ENCODE measurements at places on chromosomes 11 and 22.

- no peak for DNase-seq
Measured at GRCh38 chr11:130137999-130138398, 21.6 kb upstream of the ST14 start.

- no peak for DNase-seq
Measured at GRCh38 chr11:65532388-65533064, 7.6 kb downstream of the SCYL1 start.

DNA sequence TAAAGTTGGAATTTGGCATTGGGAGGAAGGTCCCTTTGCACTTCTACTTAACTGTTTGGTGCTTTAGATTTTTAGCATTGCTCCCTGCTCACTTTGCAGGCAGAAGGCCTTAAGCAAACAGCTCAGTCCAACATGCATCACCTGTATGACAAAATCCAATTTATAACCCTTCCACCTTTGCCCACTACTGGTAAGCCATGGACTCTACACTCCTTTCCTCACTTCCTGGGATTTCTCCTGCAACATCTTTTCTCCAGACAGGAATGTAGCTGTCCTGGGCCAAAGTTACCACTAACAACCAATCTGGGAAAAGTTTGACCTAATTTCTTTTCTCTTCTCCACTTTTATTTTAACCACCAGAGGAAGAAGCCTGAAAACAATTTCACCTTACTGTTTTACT, 1.8 kb upstream of the OR2D2 start:
- no peak for DNase-seq

GRCh38 chr11:10506008-10506370, 35.0 kb downstream of the RNF141 start:
- DNase-seq, result peak; percentile 51

- DNase-seq, result no peak
Measured at GRCh38 chr11:7538466-7539454, 25.0 kb downstream of the PPFIBP2 start.

DNA sequence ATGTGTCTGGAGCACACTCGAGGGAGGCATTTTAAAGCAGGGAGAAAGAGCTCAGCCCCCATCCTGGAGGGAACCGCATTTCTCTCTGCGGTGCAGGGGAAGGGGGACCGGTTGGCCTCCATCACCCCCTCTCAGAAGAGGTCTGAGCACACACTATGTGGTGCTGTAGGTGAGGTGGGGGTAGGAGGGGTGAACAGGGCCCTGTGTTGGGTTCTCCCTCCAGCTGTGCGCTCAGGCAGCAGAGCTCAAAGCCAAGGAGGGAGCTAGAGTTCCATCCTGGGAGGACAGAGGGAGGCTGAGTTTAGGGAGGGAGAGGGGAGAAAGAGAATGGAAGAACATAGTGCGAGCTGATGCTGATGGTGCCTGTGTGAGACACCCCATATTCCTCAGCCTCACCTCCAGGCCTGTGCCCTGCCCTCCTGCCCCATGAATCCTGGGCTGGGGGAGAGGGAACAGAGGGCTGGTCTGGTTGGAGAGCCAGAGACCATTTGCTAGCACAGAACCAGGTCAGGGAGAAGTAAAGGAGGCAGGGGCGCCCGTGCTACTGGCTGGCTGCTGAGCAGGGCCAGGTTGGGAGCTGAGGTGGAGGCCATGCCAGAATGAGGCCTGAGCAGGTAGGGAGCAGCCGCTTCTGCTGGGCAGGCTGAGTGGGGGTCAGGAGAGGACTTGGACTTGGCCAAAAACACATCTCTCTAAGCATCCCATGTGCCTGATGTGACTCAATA, 43.7 kb downstream of the ALX4 start:
- no peak for DNase-seq

DNA sequence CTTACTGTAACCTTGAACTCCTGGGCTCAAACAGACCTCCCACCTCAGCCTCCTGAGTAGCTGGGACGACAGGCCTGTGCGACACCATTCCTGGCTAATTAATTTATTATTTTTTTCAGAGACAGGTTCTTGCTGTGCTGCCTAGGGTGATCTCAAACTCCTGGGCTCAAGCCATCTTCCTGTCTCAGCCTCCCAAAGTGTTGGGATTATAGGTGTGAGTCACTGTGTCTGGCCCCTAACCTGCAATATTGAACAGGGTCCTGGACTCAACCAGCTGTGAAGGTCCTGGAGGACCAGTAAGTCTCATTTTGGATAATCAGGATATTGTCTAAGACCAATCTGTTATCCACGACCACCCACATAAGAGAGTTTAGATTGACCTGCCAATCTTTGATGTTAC, 15.2 kb downstream of the CCDC134 start:
- DNase-seq, result no peak

DNA sequence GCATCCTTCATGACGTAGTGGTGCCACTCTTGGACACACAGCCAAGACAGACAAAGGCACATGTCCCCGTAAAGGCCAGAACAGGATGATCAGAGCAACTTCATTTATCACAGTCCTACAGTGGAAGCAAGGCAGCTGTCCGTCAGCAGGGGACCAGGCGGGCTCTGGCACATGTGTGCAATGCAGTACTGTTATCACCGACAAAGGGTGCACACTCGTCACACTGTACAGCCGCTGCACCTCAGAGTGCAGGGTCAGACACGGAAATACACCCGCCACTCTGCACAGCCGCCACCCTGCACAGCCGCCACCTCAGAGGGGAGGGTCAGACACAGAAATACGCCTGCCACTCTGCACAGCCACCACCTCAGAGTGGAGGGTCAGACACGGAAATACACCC, 13.4 kb upstream of the IL17REL start:
- DNase-seq, result no peak

- DNase-seq, result no peak
Measured at GRCh38 chr11:69376155-69377028, 82.4 kb downstream of the MYEOV start.

DNA sequence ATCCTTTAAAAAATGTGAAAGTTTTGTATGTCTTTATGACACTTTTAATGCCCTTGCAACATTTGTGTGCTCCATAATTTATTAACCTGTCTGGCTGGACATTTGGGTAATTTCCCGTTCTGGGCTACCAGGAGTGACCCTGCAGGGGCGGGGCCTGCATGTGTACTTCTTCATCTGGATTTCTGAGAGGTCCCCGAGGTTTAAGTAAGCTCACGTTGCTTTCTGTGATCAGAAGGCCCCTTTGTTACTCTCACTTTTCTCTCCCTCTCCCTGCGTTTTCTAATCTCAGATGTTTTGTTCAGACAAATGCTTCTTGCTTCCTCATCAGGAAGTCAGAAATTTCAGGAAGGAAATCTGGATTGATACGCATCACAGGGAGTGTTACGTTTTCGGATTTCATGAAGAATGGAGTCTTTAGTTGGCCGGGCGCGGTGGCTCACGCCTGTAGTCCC, 78.9 kb upstream of the CRYBB3 start:
- DNase-seq, result no peak

DNA sequence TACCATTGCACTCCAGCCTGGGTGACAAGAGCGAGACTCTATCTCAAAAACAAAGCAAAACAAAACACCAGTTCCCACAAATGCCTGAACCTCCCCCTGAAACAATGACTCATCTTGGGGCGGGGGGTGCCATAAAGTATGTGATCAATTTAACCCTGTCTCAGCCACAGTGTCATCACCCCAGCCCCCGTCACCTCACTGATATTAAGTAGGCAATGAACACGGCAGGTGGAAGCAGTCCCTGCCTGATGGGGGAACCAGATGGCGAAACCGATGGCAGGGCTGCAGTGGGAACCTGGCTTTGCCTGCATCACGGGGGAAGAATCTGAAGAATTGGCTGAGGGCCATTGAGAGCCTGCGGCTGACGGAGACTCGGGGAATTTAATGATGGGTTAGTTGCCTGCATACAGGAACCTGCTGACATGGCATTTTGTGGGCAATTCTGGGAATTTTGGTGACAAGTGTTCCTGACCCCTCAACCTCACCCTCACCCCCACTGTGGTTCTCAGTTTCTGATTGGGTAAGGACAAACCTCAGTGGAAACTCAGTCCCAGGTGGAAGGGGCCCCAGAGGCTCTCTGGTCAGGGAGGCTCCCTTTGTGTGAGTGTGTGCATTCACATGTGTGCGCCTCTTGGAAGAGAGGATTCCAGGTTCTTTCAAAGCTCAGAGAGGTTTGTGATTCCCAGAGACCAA, 39.1 kb upstream of the SHISAL1 start:
- DNase-seq, result no peak

- no peak for DNase-seq
Measured at GRCh38 chr11:121714351-121714750, 261.6 kb upstream of the SORL1-AS1 start.

DNA sequence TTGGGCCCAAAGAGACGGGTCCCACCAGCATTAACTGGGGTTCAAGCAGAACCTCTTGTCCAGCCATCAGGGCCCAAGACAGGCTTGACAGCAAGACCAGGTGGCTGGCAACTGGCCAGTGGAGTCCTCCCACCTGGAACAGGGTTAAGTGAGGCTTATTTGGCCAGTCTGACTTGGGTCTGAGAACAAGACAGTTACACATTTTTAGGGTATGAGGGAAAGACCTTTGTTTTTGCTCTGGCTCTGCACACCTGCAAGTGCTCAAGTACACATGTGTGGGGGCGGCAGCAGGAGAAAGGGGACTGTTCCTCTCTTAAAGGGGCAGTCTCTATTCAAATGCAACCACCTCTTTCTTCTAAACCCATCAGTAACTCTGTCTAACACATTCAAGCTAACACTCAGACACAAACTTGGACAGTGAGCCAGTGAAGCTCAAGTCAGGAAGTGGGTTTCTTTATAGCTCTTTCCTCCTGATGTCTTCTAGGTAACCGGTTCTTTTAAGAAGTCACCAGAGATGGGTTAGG, 116.2 kb downstream of the ETS1 start:
- no peak for DNase-seq

DNA sequence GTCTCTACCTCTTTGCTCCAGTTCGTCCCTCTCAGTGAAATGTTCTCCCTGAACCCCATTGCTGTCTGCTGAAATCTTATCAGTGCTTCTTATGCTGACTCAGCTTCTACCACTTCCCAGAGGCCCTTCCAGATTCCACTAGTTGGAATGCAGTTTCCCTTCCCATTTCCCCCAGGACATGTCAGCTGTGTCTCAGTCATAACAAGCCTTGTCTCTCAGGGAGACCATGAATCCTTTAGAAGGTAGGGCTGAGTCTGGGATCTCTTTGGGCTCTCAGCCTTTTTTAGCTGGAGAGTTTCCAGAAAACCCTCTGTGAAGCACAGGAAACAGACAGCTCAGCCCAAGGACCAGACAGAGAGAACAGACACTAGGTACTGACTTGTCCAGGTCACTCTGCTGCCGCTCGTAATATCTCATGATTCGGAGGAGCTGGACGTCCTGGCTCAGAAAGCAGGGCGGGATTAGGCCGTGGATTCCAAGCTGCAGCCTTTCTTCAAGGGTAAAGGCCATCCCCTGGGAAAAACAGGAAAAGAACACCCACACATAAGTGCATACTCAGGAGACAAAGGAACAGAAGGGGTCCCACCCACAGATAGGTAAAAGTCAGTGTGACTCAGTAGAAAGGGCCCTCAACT, 113.0 kb downstream of the ME3 start:
- DNase-seq, result peak; percentile 40

GRCh38 chr11:116217006-116217405, 555.8 kb downstream of the BUD13 start:
- DNase-seq, result no peak

GRCh38 chr11:27234043-27234668, 128.9 kb downstream of the CCDC34 start:
- no peak for DNase-seq

GRCh38 chr11:93474123-93474522, 69.1 kb downstream of the SMCO4 start:
- DNase-seq, result no peak
